ENCODE measurements at places on chromosomes 2 and 18. TPM values are rescaled to one million over a fixed set of nuclear protein-coding genes. Genes with fewer than 3 reads are reported as not detected.

Gene ALKAL2
- total RNA-seq = 15.9 TPM

Gene GREB1L
- 14.9 TPM for total RNA-seq

DNA sequence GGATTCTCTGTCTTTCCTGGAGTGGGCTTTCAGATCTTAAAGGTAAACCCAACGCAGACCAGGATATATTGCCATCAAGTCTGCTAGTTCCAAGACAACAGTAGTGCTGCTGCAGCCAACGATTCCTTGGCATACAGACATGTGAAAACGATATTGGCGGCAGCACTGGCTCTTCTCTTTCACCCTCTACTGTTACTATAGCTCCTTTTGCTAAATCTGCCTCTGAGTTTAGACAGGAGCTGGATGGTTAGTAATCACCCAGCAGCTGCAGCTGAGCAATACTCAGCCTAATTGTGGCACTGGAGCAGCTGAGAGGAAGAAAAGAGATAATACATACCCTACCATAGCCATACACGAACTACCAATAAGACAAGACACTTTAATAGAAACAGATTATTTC, 4.0 kb downstream of the YES1 start:
- H3K27ac ChIP-seq = peak overlapping the region; percentile 48
- no peaks in the 10 kb centered on the region for H3K36me3 ChIP-seq
- H3K4me3 ChIP-seq = no peak overlapping the region
- H3K27me3 ChIP-seq = no peaks in the 10 kb centered on the region

GRCh38 chr18:63319383-63320122, at the start of gene BCL2:
BCL2 (minus strand) TSS chr18:63319769.
- peak; percentile 45 for ATAC-seq
- peak within 1 kb of the TSS; percentile 57 for H3K4me3 ChIP-seq
- H3K27me3 ChIP-seq = no peaks in the 10 kb centered on the region
- H3K27ac ChIP-seq = peak within 1 kb of the TSS; percentile 93
- H3K4me1 ChIP-seq = peaks cover 53% of the 10 kb centered on the region

DNA sequence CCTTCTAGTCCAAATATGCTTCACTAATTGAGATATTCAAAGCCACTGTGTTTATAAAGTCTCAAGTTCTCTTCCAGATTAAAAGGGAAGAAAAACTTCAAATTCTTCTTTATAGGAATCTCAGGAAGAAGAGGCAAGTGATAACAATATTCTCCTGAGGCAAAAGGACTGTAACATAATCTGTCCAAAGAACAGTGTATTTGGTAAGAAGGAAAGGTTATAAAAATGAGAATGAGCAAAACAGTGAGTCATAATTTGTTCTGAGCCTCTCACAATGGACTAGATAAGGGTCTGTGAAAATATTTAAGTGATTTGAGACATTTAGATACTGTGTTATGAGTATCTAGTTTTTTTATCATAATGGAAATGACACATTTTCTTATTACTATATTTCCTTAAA, 44.3 kb downstream of the SNRPD1 start:
- no peak for ATAC-seq
- no peak overlapping the region for H3K27ac ChIP-seq
- no peak overlapping the region for H3K4me3 ChIP-seq
- no peaks in the 10 kb centered on the region for H3K4me1 ChIP-seq

Gene SERPINB11
- total RNA-seq = not detected

DNA sequence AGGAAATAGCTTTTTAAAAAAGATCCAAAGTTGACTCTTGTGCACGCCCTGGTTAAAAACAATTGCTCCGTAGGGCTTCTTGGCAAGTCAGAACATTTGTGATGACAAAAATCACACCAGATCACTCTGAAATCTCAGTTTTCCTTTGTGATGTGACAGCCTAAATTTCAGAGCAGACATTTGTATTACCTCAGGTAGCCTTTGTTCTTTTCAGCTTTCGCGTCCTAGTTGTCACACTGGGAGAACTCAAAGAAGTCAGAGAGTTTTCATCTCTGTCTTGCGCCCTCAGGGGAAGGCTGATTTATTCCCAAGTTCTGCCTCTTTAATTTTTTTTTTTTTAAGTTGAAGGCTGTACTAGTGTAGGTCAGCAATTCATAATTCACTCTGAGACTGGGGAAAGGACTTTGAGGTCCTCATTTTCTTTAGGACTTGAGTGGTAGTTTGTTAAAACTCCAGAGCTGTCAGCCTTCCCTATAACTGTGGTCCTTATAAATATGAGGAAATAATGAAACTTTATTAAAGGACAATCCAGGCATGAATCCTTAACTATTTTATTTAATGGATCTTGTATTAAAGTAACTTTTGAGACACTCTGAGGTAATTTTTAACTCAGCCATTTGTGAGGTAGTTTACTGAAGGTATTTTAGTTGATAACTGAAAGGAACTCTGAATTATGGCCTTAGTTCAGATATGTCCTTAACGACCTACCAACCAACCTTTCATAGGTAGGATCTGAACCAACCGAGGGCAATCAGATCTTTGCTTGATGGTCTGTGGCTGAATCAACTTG, 525.1 kb upstream of the FAM98A start:
- no peaks in the 10 kb centered on the region for H3K36me3 ChIP-seq
- no peak overlapping the region for H3K27ac ChIP-seq
- H3K4me3 ChIP-seq = no peak overlapping the region
- H3K4me1 ChIP-seq = no peaks in the 10 kb centered on the region
- H3K27me3 ChIP-seq = no peaks in the 10 kb centered on the region

DNA sequence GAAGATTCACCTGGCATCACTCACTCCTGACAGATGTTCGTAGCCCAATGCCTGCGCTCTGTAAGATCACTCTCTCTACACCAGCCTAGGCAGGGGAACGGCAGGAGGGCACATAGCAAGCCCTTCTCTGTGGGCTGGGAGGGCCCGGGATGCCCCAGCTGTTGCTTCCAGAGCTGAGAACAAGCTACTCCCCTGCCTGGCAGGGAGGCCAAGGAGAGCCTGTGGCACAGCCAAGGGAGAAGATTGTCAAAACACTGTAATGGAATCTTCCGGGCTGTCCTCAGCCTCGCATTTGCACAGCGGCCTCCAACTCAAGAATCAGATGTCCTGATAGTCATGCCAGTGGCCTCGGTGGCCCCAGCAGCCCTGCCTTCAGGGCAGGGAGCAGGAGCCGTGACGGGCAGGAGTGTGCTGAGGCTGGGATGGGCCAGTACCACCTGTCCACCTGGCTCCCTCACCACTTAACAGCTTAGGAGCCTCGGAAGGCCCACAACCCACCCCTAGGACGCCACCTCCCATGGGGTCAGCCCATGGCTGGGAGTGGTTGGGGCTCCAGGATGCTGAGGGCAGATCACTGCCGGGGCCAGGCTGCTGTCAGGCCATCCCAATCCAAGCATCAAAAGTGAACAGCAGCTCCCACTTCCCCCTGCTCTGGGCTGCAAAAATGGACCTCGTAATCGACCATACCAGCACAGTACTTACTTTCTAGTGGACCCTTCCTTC, 21.9 kb upstream of the SLC35F6 start:
- H3K27me3 ChIP-seq = no peaks in the 10 kb centered on the region
- H3K27ac ChIP-seq = no peak overlapping the region
- no peaks in the 10 kb centered on the region for H3K4me1 ChIP-seq
- no peaks in the 10 kb centered on the region for H3K36me3 ChIP-seq
- no peak overlapping the region for H3K4me3 ChIP-seq
- ATAC-seq = no peak

DNA sequence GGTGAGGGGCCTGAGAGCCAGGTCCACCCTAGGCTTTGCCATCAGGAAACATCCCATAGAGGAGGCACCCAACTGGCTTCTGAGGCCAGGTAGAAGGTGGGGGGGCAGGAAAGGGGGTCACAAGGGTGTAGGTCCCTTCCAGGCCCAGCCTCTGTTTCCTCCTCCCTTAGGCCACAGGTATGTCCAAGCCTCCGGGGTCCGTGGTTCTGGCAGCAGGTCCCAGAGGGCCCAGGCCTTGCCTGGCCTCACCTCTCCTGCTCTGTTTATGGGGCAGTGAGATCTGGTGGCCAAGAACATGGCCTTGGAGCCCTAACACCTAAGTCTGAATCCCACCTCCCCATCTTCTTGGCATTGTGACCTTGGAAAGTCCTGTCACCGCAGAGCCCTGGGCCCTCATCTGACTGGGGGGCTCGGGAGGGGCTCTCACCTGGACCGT, 21.6 kb upstream of the GPR17 start:
- no peak overlapping the region for H3K4me3 ChIP-seq
- H3K27me3 ChIP-seq = peaks cover 81% of the 10 kb centered on the region
- ATAC-seq = no peak
- H3K4me1 ChIP-seq = no peaks in the 10 kb centered on the region
- no peaks in the 10 kb centered on the region for H3K36me3 ChIP-seq

DNA sequence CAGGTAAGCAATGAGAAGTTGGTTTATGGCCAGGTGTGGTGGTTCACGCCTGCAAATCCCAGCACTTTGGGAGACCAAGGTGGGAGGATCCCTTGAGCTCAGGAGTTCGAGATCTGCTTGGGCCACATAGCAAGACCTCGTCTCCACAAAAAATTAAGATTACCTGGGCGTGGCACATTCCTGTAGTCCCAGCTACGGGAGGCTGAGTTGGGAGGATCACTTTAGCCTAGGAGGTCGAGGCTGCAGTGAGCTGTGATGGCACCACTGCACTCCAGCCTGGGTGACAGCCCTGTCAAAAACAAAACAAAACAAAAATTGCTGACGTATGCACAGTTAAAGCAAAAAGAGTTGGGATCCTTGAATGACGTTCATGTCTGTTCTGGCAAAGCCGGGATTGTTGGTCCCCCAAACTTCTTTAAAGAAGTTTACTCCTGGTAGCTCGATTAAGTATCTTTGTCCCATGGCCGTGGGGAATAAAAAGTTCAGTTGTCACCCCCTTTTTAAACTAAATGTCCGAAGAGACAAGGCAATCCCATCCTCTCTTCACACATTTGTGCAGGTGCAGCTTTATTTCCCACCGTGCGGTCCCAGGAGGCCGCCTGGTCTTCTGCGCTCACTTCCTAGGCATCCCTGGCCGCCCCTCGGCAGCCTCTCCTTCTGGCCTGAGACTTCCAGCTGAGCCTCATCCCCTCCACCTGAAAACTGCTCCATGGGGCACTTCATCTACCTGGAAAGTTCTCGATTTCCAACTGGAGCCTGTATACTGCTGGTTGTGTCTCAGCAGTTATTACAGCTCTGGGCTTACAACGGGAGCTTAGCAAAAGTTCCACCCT, 762 bp upstream of the SPOPL start:
- peak overlapping the region; percentile 93 for H3K4me3 ChIP-seq
- H3K27me3 ChIP-seq = no peaks in the 10 kb centered on the region
- ATAC-seq = peak; percentile 6
- peaks cover 9% of the 10 kb centered on the region for H3K36me3 ChIP-seq
- H3K27ac ChIP-seq = peak overlapping the region; percentile 95
- H3K4me1 ChIP-seq = peaks cover 7% of the 10 kb centered on the region

Gene LOXHD1
- 0.15 TPM for total RNA-seq

DNA sequence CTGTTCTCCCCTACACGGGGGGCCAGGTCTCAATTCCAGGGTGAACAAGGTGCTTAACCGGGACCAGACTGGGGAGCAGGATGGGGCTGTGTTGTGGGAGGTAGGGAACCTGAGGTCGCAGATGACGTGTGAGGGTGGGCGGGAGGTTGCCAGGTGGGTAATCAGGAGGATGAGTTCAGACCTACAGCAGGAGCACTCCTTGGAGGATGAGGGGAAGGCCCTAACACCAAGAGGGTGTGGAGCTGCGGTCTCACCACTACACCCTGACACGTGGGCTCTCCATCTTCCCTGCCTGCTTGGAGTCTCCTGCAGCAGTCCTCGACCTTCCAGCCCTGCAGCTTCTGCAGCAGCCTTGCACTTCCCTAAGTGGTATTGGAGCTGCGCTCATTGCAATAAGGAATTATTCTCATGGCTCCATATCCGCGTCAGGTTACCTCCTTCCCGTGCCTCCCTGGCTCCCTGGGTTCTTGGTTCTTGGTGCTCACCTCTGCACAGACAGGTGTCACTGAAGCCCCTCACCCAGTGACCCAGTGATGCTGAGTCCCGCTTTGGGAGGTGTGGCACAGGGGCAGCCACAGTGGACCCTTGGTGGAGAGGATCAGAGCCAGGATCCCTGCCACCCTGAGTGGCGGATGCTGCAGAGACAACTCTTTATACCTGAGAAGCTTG, 15.5 kb downstream of the SH3BP4 start:
- H3K27ac ChIP-seq = no peak overlapping the region
- H3K36me3 ChIP-seq = no peaks in the 10 kb centered on the region
- H3K4me3 ChIP-seq = no peak overlapping the region
- H3K27me3 ChIP-seq = no peaks in the 10 kb centered on the region
- no peak for ATAC-seq
- peaks cover 41% of the 10 kb centered on the region for H3K4me1 ChIP-seq

DNA sequence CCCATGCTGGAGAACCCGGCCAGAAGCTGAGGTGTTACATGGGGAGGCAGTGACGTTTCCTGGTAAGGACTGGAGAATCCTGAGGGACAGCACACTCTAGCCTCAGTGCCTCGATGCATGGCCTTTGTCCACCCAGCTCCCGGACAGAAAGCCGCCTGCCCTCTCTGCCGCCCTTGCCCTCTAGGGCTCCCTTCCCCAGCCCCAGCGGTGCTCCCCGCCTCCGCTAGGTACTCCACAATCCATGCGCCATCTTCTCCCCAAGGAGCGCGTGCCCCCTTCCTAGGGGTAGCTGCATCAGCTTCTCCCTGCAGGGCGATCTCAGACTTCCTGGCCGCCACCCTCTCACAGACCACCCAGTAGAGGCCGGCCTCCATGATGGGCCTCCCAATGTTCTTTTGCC, 251.6 kb downstream of the TWIST2 start:
- no peaks in the 10 kb centered on the region for H3K4me1 ChIP-seq
- no peak for ATAC-seq
- peaks cover 95% of the 10 kb centered on the region for H3K36me3 ChIP-seq
- no peak overlapping the region for H3K4me3 ChIP-seq

Gene NFATC1
- total RNA-seq = 21.3 TPM

GRCh38 chr2:23420091-23420839, 35.3 kb downstream of the KLHL29 start:
- ATAC-seq = no peak
- peak overlapping the region; percentile 78 for H3K27ac ChIP-seq
- no peak overlapping the region for H3K4me3 ChIP-seq
- H3K4me1 ChIP-seq = peaks cover 94% of the 10 kb centered on the region

DNA sequence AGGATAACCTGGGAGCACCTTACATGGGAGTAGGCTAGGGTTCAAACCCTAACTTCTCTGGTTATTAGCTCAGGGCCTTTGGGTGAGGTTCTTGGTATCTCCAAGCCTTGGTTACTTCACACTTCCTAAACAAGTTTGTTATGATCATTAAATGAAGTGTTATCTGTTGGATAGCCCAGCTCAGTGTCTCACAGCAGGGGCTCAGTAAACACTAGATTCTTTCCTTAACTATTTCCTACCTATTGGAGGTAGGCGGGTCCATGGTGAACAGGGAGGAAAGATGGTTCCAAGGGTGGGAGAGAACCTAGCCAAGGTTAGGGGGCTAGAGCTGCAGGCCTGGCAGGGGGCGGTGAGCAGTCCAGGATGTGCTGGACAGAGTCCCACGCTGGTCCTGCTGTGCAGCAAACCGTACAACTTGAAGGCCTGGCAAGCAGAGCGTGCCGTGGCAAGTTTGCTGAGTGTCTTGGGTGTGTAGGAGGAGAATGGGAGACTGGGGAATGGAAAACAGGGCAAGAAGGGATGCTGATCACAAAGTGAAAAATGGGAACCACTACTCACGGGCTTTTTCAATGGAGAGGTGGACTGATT, 259.1 kb downstream of the PRKCE start:
- H3K4me1 ChIP-seq = no peaks in the 10 kb centered on the region
- no peak overlapping the region for H3K27ac ChIP-seq
- ATAC-seq = no peak
- no peak overlapping the region for H3K4me3 ChIP-seq
- no peaks in the 10 kb centered on the region for H3K36me3 ChIP-seq

Gene EVA1A
- not detected for total RNA-seq

Data from gastroesophageal sphincter (tissue), 4 donors.